Stimulated activated naive CD4-positive, alpha-beta T cell (primary cell): ENCODE measurements at places on chromosomes 2 and 18.
A peak's percentile ranks its signal among the peaks of the same experiment; 100 is the strongest.

DNA sequence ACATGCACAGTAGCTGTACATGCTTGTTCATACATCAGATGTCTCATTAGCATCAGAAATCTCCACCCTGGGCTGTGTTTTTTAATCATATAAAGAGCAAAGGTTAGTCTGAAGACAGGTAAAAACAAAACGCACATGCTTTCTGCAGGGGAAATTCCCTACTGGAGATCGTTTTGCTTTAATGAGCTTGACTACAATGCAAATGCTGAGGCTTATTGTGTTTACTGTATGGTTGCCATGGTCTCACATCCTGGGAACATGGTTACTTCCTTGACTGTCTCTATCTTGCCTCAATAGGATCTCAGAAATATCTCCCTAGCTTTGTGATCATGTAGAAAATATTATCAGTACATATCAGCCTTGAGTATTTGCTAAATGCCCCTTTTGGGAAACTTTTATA is 336.5 kb upstream of the TFPI start:
- DNase-seq, result no peak

DNA sequence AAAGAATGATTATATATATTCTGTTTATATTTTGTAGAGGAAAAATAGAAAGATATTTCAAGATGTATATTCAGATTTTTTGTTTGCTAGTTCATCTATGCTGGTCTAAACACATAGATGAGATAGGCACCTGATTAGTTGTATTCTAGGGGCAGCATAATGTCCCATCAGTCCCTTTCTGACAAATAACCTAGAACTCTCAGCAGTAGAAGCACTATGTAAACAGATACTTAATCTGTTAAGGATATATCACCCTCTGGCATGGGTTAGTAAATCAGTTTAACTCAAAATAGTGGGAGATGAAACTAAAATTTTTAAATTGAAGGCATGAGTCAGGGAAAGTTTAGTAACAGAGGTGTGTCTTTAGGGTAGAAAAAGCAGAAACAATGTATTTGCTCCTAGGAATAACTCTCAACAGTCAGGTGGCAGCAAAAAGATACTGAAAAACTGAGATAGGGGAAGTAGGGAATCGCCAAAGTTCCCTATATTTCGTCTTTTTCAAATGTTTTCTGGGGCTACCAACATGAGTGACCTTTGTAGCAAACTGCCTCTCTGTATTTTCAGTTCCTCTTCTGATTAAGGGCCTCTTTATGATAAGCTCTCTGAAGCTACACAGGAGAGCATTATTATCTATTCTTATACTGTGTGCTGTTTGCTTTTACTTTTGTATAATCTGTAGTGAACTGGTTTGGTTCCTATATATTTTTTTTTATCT is 5.7 kb downstream of the PPP1R1C start:
- no peak for DNase-seq

DNA sequence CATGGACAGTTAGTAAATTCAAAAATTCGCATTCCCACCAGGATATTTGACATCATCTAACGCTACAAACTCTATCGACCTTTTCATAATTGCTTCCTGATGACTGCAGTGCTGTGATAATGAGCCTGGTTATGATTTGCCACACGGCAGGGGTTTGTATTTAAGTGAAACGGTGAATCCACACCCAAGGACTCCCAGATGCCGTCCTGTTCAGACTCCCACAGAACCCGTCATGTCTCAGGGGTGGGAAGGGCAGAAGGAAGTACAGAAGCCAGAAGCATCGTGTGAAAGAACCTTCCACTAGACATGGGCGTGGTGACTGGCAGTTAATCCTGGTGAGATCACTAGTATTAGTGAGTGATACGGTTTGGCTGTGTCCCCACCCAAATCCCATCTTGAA is 91.2 kb upstream of the TMEM18 start:
- no peak for DNase-seq

DNA sequence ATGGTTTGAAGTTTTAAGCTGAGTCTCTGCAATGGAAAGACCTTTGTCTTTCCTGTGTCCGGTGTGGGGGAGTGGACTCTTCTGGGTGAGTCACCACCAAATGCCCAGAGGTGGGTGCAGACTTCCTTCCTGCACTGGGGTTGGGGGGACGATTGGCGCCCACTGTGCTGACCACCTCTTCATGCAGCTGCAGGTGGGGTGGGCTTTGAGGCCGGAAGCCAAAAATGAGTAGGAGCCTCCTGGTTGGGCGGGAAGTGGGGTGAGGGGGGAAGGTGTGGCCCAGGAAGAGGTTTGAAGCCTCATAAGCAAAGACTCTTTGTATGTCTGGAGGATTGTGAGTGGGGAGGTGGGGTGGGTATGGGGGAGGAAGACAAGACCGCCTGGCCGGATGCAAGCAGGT is 27.6 kb downstream of the PAX8 start:
- peak; percentile 54 for DNase-seq

- DNase-seq, result no peak
Observed at GRCh38 chr2:227846831-227847230, 24.6 kb upstream of the DAW1 start.

GRCh38 chr2:56587456-56587855 is 403.7 kb downstream of the CCDC85A start:
- no peak for DNase-seq

DNA sequence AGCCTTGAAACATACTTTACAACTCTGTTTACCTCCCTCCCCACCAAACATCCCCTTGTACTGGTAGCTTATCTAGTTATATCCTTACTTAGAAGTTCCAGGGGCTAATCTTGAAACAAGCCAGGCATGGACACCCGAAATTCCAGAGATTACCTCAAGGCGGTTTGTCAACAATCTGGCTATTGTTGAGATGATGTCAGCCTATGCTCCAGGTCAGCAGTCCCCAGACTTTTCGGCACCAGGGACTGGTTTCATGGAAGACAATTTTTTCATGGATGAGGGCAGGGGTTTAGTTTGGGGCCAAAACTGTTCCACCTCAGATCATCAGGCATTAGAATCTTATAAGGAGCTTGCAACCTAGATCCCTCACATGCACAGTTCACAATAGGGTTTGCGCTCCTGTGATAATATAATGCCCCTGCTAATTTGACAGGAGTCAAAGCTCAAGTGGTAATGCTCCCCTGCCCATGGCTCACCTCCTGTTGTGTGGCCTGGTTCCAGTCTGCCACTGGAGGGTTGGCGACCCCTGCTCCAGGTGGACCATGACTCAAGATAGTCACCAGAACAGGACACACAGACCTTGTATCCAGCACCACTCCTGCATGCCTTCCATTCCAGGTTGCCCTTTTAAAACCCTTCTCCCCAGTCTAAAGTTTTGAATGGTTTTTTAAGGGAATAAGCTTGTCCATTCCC is 171.2 kb downstream of the SPAG16 start:
- no peak for DNase-seq

- DNase-seq, result no peak
Observed at GRCh38 chr2:133579274-133579673, 11.0 kb upstream of the NCKAP5 start.

GRCh38 chr2:71521436-71521950 is 68.1 kb downstream of the DYSF start:
- DNase-seq, result no peak

- DNase-seq, result no peak
Observed at GRCh38 chr18:6711467-6711866, 18.0 kb upstream of the ARHGAP28 start.

- no peak for DNase-seq
Observed at GRCh38 chr2:230711224-230711623, 1.4 kb upstream of the CAB39 start.

- DNase-seq, result no peak
Observed at GRCh38 chr18:12930908-12931307, 16.9 kb upstream of the SEH1L start.

GRCh38 chr2:32264422-32265105 is at the start of gene NLRC4:
Gene NLRC4, minus strand, starts transcription at chr2:32264886. Its CDS starts 8,111 bp downstream, at chr2:32256775.
- no peak for DNase-seq

- DNase-seq, result no peak
Observed at GRCh38 chr2:88126772-88127637, 857 bp downstream of the FABP1 start.

DNA sequence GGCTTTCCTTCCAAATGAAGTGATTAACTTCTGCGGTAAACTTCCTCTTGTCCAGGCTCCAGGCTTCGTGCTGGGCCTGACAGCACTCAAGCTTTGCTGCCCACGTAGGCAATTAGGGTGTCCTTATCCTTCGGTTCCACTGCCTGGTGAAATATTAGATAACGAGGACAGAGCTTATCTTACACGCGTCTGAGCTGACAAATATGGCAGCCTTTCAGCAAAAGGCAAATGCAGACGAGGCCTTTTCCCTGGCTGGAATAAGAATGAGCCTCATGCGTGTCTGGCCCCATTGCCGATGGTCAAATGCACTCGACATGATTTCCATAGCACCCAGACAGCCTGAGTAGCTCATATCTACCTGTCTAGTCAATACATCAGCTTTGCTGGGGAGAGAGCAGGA is 141.5 kb downstream of the FAM210A start:
- no peak for DNase-seq

- no peak for DNase-seq
Observed at GRCh38 chr2:14690926-14691325, 58.4 kb downstream of the LRATD1 start.

DNA sequence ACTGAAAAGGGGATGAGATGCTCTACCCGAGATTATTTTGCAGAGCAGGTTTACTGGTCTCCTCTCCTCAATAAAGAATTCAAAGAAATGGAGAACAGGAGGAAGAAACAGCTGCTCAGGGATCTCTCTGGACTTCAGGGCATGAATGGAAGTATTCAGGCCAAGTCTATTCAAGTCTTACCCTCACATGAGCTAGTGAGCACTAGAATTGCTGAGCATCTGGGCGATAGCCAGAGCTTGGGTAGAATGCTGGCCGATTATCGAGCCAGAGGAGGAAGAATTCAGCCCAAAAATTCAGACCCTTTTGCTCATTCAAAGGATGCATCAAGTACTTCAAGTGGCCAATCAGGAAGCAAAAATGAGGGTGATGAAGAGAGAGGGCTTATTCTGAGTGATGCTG is 60.0 kb downstream of the PIKFYVE start:
- DNase-seq, result no peak

GRCh38 chr18:23593720-23594119 is 7.4 kb upstream of the NPC1 start:
- DNase-seq, result no peak

- DNase-seq, result no peak
Observed at GRCh38 chr2:45782986-45783385, 131.5 kb downstream of the PRKCE start.
